ENCODE measurements at places on chromosomes 6 and 20.
A peak's percentile ranks its signal among the peaks of the same experiment; 100 is the strongest.

- no peak for DNase-seq
These were observed 236.1 kb downstream of the SYNDIG1 start for GRCh38 chr20:24705486-24705885.

- DNase-seq, result no peak
These were observed 125.4 kb upstream of the SAMD5 start for GRCh38 chr6:147382945-147383554.

DNA sequence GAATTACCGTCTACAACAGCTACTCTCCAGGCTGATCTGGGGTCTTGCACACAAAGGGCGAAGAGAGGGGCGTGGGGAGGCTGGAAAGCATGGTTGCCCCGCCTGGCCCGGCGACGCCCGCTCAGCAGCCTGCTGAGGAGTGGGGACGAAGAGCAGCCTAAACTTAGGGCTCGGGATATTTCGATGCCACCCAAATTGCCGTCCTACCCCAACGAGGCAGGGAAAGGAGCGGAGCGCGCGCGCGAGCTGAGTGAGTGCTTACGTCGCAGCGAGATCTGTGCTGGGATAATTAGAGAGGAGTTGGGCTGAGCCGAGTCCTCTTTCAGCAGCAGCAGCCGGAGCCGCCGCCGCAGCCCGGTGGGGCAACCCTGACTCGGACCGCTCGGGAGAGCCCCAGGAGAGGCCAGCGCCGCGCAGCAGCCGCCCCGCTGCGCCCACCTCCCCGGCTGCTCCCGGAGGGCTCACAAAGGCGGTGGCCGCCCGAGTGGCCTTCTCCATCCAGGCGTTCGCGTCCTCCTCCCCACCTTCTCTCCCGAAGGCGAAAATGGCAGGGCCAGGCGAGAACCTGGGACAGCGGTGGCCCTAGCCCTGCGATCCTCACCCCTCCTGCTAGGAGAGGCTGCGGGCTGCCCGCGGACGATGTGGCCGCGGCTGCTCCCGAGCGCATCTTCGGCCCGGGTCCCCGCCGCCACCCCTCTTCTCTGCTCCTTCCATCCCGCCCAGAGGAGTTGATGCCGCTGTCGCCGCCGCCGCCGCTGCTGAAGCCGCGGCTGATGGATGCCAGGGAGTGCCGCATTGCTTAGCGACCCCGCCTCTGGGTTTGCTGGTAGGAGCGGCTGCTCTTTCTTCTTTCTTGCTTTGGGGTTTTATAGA, at the start of gene CLVS2:
CLVS2 (plus strand) TSS at position 315 of the 873 bp plus-strand sequence. CDS start 1,543 bp downstream, outside the sequence.
- DNase-seq, result no peak

DNA sequence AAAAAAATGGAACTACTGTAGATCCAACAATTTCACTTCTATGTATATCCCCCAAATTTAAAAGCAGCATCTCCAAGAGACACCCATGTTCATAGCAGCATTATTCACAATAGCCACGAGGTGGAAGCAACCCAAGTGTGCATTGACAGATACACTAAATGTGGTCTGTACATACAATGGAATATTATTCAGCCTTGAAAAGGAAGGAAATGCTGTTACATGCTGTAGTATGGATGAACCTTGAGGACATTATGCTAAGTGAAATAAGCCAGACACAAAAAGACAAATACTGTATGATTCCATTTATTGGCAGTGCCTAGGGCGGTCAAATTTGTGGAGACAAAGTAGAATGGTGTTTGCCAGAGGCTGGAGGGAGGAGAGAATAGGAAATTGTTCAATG, 34.2 kb downstream of the CAP2 start:
- DNase-seq, result no peak

DNA sequence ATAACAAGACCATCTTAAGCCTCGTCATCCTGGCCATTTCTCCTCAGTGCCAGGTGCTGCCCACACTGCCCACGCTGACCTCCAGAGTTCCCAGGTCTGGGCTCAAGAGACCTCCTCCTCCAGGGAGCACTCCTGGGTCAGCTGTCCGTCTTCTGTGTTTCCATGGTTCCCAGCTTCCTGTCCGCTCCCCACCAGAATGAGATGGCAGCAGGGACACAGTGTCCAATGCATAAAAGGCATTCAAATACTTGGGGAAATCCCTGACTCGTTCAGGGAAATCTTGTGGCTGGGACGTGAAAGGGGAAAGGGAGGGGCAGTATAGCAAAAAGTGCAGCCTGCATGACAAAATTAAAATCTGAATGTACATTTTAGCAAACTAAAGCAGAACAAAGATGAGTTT, 54.3 kb downstream of the SLC23A2 start:
- no peak for DNase-seq

DNA sequence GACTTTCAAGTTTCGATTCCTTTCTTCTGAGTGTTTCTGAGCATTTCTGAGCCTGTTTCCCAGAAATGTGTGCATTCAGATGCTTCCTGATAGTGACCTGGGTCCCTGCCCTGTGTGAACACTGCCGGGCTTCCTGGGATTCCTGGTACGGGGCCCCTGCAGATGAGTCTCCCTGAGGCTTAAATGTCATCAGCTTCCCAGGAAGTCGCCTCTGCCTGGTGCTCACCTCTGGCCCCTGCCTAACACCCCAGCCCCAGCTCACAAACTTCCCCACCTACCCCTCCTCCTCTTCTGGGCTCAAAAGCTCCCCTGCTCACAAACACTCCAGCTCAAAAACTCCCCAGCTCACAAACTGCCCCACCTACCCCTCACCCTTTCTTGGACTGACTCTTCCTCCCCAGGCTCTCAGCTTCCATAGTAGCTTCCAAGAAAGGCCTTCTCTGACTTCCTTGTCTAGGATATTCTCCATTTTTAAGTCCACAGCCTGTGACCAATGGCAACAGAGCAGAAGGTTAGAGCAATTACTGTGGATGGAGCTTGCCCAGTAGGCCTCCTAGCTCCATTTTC, 42.0 kb downstream of the TGM2 start:
- no peak for DNase-seq

DNA sequence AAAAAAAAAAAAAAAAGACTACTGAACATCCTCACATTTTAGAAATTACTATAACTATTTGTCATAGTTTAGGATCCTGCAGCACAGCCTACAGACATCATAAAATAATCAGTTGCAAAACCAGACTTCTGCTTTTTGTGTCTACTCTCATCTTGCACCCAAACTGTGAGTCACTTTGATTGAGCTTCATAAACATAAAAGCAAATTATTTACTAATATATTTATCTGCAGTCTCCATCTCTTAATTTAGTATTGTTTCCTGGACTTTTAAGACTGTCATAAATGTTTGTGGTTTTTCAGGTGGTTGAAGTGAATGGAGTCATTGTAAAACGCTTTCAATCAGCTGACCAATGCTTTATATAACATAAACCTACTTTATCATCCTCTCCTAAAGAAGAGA, 14.8 kb upstream of the CALHM6 start:
- DNase-seq, result no peak

DNA sequence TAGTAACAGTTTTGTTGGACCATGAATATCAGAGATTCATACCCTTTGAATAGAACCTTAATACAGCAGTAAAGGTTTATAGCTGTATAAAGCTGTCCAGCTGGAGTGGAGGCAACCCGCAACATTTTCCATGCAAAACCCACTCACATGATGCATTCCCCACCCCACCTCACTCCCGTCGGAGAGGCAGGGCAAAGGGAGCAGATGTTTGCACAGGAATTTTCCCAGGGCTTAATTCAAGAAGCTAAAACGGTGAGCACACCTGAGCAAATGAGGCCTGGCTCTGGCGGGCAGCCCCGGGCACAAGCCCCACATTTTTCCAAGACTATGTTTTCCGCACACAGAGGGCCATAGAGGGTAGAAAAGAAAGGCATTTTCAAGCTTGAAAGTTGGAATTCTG, 191.7 kb downstream of the FOXC1 start:
- no peak for DNase-seq

GRCh38 chr6:167245591-167245990, 45.5 kb upstream of the UNC93A start:
- DNase-seq, result no peak

DNA sequence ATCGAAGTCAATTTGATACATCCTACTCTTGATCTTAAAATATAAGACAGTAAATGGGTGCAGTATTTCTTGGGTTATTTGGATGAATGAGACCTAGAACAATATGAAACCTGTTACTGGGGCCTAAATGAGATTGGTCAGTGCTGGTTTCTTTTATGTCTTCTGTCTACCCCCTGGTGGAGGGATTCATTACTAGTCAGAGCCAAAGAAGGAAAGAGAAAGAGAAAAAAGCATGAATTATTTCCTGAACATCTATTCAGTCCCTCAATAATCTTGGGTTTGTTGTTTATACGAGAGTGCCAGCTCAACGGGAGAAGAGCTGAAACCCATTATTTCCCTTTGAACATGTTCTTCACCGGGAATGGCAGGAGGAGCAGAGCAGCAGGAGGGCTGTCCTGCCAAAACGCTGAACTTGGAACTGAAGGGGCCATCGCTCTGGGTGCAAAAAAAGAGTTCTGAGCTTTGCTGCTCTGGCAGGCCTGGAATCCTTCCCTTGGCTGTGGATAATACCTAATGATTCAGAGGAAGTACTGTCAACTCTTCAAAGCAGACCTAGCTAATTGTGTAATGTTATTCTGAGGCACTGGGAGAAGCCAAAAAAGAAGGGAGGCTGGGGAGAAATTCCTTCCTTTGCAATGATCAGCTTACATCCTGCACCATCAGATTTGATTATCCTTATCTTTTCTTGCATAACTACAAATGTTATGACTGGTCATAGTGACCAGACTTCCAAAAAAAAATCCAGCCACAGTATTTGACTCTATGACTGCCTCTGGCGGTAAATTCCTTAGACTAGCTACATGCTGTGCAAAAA, 72.0 kb downstream of the BLOC1S5 start:
- DNase-seq, result no peak

DNA sequence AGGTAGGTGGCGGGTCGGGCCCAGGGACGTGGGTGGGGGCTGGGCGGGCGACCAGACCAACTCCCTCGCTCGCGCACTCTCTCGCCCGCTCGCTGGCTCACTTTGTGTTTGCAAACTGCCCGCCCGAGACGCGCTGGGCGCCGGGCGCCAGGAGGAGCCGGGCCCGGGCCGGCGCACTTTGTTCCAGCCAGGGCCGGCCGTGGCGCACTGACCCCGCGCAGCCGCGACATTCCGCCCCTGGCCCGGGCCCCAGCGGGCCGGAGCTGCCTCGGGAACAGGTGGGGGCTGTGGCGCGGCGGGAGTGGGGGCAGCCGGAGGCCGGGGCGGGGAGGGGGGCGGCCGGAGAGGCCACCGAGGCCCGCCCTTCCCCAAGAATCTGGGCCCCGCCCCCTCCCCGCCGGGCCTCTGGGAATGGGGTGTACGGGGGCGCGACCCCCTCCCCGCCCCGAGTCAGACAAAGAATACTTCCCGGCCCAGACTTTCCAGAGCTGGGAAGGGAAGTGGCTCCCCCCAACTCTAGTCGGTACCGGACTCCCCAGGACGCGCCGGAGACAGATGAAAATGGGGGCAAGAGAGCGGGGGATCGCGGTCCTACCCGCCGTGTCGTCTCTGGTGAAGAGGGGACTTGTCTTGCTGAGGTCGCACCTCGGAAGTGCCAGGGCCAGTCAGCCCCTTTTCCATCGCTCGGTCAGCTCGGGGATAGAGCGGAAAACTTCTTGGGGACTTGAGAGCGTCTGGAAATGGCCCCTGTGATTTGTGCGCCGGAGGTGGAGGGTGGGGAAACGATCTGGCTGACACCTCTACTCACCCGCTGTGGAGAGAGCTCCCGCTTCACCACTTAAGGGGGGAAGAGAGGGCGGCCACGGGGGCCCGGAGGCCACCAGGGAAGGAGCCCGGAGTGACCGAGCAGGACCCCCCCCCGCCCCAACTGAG, 951 bp downstream of the FOXP4 start:
- DNase-seq, result peak; percentile 32

GRCh38 chr6:116411284-116411623, 40.5 kb downstream of the DSE start:
- DNase-seq, result no peak

- no peak for DNase-seq
These were observed 12.3 kb downstream of the OR2H2 start for GRCh38 chr6:29597184-29597583.

DNA sequence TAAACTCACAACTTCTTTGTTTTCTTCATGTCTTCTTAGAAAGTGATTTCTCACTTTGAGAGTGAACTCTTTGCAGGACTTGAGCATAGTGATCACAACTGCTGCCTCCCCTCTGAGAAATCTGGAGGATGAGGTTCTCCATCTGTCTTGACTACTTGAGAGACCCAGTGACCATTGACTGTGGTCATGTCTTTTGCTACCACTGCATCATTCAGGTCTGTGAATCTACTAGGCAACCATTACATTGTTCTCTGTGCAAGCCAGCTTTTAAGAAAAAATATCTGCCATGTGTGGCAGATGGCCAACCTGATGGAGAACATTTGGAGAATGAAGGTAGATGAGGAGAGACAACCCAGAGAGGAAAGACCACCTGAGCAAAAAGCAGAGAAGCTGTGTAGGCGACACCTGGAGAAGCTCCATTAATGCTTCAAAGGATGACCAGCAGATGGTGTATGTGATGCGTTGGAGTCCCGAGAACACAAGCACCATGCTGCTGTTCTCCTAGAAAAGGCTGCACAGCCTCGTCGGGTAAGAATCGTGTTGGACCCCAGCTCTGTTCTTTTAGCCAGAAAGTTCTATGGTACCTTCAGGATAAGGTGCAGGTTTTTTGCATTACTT, 25.1 kb upstream of the TRIM26 start:
- no peak for DNase-seq
